ENCODE measurements at places on chromosomes 13 and 19. TPM values are rescaled to one million over a fixed set of nuclear protein-coding genes. Genes with fewer than 3 reads are reported as not detected.

- no peak for DNase-seq
Measured at GRCh38 chr19:38701455-38702063, 42.7 kb downstream of the CAPN12 start.

DNA sequence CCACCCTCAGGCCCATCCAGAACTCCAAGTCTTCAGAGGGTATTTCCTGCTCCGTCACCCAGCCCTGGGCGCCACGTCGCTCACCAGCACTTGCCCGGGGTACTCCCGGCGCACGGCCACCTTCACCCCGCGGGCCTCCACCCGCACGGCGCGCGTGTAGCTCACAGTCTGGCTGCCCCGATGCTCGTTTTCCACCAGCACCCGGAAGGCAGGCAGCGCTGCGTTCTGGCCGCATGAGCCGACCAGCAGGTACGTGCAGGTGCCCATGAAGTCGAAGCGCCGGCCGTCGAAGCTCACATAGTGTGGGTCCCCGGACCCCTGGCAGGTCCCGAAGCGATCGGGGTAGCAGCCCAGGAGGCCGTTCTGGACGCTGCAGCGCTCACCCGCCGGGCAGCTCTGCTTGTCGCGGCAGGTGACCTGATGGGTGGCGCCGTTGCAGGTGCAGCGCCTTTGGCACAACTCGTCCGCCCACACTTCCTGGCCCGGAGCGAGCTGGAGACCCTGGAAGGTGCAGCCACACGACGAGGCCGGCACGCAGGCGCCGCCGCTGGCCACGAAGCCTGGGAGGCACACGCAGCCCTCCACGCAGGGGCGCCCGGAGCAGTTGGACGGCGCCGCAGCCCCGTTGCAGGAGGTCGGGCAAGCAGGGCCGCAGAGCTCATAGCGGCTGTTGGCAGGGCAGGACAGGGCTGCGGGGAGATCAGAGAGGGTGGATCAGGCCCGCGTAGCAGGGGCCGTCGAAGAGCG is 19.2 kb downstream of the FCGBP start:
- no peak for DNase-seq

Gene ZNF549
- total RNA-seq: 16.0 TPM

Gene RASA3
- total RNA-seq: 232 TPM

Gene PSG1
- not detected for total RNA-seq

Gene ABCC4
- 12.5 TPM for total RNA-seq

Gene CCDC169
- not detected for total RNA-seq

Measured in T-cell (primary cell).